ENCODE measurements at places on chromosomes 7 and 10. TPM values are rescaled to one million over a fixed set of nuclear protein-coding genes. Genes with fewer than 3 reads are reported as not detected.

GRCh38 chr7:158421361-158421760 lies 166.3 kb downstream of the PTPRN2 start:
- DNase-seq = no peak

DNA sequence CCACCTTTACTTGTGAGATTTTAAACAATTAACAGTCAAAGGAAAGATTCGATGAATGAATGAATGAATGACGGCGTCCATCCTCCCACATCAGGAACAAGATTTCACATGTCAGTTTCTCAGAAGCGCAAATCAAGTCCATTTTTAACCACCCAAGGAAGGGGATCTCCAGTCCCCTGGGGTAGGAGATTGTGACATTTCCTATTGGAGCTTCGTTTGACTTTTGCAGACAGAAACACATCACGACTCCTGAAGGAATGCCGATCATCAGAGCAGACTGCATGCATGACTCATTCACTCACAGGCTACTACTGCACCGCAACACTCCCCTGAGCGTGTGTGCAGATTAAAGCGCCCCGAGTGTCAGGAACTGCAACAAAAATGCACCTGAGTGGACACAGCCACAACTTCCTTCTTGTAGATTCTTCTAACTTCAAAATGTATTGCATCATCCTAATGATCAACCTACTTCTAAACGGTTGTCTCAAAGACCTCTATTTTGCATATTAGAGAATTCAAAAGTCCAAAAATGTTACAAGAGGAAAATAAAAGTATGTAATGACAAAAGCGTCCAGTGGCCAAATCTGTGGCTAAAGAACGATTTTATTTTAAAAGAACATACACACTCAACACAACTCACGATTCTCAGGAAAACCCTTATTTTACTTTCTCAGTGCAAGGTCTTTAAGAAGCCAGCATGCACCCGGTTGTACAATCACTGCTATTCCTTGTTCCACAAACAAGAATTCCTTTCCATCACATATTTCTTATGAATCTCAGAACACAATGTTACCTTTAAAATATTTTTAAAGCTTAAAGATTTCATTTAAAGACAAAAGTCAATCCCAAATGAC lies 172.6 kb downstream of the FAM107B start:
- DNase-seq = no peak

GRCh38 chr7:107203607-107204006 lies 34.8 kb downstream of the HBP1 start:
- no peak for DNase-seq

DNA sequence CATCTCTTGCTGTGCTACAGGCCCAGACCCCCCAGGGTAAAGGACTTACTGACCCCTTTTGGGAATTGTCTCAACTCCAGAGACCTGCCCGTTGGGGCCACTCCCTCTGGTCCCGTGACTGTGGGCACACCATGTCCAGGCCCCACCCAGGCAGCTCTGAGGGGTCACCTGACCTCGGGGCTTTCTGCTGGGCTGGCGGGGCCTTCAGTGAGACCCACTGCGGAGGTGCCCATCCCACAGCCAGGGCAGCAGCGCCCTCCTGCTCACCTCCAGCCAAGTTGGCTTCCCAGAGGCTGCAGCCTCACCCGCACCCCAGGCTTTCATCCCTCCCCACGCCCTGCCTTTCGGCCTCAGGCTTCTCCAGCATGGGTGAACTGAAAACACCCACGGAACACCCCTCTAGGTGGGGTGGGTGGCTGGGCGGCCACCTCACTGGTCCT lies 147.2 kb downstream of the DNAJB6 start:
- peak; percentile 47 for DNase-seq

DNA sequence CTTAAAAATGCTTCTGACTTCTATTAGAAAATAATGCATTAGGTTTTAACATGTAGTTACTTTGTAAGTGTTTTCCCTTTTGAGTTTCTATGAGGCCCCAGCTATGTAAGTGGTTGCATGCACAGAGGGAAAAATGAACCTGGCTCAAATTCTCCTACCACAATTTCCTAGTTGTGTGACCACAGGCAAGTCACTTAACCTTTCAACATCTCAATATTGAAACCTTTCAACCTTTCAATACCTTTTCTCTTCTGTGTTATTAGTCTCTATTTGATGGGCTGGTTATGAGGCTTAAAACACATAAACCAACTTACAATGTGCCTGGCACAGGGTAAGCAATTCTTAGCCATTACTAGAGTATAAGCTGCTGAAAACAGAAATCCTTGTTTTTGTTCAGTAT lies 203.0 kb downstream of the KCND2 start:
- no peak for DNase-seq

DNA sequence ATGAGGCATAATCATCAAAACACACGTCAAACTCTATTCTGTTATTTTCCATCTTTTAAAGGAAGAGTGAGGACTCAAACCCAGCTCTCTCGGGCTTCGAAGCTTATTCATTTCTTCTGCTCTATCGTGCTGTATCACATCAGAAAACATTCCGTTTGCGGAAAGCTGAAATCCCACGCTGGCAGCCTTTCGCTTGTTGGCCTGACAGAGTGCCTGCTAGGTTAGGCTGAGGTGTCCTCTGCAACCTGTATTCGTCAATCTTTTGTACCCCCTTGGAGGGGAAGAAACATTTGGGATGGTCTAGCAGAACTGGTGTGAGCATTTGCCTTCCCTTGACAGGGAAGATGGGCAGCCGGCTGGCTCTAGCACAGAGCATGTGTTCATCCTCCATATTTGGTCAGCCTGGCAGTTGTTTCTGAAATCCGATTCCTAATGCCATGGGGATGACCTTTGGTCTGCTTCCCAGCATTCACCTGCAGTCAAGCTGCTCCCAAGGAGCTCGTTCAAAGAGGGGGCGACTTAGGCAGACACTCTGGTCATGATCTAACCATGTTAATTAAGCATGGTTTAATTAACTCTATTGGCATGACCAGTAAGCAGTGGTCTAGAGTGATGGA lies 55.2 kb downstream of the TACC2 start:
- no peak for DNase-seq

DNA sequence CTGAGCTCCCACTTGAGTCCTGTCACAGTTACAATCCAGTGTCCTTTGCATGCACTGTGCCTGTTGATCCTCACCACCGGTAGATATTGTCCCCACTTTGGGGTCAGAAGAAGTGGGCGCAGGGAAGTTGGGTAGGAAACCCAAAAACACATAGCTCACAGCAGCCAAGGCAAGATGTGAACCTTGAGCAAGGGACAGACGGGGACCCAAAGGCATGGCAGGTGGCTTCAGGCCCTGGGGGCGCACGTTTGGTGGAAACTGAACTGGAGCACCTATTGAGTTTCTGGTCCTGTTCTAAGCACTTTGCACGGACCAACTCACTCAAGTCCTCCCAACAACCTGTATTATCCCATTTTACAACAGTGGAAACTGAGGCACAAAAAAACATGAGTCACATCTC lies 82.8 kb upstream of the ZNF716 start:
- no peak for DNase-seq

GRCh38 chr7:127879942-127880341 lies 151.3 kb downstream of the LRRC4 start:
- no peak for DNase-seq

GRCh38 chr7:142908921-142909890 lies 23.7 kb upstream of the TRPV6 start:
- no peak for DNase-seq

- no peak for DNase-seq
These were observed 90.6 kb downstream of the CACNB2 start for GRCh38 chr10:18230794-18231193.

- peak; percentile 2 for DNase-seq
These were observed 232.4 kb downstream of the AHR start for GRCh38 chr7:17530741-17531421.

DNA sequence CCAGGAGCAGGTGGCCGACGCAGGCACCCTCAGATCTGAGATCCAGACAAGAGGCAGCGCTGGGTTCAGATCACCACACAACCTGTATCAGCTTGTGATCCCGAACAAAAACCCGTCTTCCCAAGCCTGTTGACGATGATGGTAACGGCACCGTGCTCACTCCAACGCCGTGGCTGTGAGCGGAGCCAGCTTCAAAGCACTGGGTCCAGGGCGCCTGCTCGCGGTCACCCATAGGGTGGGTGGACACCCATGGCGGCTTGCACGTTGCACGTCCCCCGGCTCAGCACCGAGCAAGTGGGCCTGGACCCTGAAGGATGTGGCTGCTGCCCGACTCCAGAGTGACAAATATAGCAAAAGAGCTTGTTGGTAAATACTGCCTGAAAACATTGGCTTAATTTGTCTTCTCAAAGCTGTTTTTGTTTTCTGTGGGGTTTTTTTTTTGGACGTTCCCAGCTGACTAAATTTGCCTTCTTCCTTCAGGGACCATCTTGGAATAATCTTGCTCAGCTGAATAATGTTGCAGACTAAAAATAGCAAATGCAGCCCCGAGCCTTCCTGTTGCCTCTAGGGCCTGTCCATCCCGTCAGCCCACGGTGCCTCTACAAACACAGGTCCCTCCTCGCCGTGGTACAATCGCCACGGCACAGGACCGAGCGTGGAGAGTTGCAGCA lies 41.0 kb downstream of the FOXK1 start:
- no peak for DNase-seq

- no peak for DNase-seq
These were observed 5.8 kb downstream of the PSMA2 start for GRCh38 chr7:42926204-42926603.

- DNase-seq = no peak
These were observed 19.4 kb downstream of the CDK13 start for GRCh38 chr7:39969431-39969830.

DNA sequence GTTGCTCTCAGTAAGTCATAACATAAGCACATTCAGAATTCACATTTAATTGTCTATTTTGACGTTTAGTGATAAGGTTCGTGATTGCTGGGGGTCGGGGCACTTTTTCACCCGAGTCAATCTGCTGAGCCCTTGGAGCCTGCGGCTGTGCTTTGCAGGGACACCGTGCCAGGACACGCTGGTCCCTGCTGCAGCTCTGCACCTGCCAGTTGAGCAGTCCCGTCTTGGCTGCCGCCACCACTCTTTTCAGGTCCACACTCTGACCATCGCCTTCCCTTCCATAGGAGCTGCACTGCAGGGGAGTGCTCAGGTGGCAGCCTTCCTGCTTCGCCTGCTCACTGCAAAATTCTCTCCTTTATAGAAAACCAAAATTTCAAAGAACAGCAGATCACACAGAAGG lies 36.4 kb downstream of the CUL1 start:
- no peak for DNase-seq

DNA sequence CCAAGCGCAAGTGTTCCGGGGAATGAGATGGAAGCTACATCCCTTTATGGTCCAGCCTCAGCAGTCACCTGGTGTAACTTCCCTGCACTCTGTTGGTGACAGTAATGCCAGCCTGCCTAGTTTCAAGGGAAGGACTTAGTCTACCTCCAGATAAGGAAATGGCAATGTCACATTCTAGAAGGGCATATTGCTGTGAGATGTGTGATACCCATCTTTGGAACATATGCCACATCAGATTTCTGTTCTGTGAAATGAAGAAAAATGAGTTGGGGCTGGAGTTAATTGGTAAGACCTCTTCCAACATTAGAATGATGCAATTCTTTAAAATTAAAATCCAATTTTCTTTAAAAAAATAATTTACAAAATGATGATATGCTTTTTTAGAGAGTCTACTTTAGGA lies 212.0 kb downstream of the LRMDA start:
- DNase-seq = no peak

GRCh38 chr7:48351900-48352299 lies 180.6 kb downstream of the ABCA13 start:
- no peak for DNase-seq

GRCh38 chr10:78803710-78804109 lies 265.1 kb upstream of the ZMIZ1 start:
- no peak for DNase-seq

- DNase-seq = no peak
These were observed 13.1 kb upstream of the TMEM213 start for GRCh38 chr7:138784692-138785091.

Gene TMEM184A
- total RNA-seq = not detected

Gene TRRAP
- total RNA-seq = 43.0 TPM

Gene AKR1C3
- 0.53 TPM for total RNA-seq

Gene RADIL
- total RNA-seq = not detected

Gene MOGAT3
- not detected for total RNA-seq

Gene VAX1
- not detected for total RNA-seq

Gene CALD1
- not detected for total RNA-seq

Gene WIPF3
- total RNA-seq = not detected

Gene NPTX2
- total RNA-seq = not detected

Gene SPOCK2
- 922 TPM for total RNA-seq

Gene LIPN
- total RNA-seq = not detected
